ENCODE measurements at places on chromosomes 5 and 9.

DNA sequence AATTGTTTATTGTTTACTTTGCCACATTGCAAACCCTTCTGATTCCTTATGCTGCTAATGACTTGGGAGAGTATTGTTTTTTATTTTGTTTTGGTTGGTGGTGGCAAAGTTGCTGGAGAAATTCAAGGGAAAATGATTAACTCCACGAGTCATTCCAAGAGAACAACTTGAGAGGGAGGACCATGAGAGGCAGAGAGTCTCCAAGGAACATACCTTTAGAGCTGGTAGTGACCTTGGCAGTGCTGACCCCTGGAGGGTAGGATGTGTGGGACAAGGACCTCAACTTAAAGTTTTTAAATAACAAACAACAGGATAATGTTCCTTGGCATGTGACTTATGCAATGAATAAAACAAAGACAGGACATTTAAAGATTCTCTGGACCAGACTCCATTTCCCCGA, 139.7 kb downstream of the LRRC70 start:
- DNase-seq: no peak

DNA sequence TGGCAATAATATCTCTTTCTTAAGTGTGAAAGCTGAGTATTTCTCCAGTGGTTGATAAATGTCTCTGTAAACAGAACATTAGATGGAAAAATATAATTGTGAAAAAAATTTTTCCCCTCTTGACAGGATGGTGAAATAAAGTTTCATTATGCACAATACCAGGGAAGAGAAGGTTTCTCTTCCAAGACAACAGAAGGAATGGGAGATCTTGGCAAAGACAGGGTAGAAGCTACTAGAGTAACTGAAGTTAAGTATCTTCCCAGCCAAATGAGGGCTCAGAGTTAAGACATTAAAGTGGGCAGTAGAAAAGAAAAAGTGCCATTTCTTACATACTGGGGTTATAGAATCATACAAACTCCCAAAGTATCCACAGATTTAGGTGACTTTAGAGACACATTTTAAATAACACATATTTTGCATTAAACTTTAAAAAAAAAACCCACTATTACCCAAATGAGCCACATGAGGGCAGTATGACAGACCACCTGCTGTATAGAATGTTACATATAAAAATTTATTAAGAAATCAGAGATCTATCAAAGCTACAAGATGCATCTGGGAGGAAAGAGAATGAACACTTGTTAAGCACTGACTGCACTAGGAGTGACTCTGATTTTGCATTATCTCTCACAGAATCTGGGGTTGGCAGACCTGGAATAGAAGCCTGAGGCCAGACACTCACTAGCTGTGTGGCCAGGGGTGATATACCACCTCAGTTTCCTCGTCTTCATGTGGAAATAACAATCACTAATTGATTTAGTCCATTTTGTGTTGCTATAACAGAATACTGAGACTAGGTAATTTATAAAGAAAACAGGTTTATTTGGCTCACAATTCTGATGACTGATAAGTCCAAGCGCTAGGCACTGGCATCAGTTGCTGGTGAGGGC, 98.5 kb downstream of the ARSB start:
- no peak for DNase-seq

- DNase-seq: no peak
These were observed 1944.6 kb upstream of the WWC1 start for GRCh38 chr5:166346726-166347374.

GRCh38 chr5:863244-863805, 12.5 kb upstream of the ZDHHC11 start:
- no peak for DNase-seq

GRCh38 chr9:118624608-118625007, 744.6 kb downstream of the BRINP1 start:
- no peak for DNase-seq

DNA sequence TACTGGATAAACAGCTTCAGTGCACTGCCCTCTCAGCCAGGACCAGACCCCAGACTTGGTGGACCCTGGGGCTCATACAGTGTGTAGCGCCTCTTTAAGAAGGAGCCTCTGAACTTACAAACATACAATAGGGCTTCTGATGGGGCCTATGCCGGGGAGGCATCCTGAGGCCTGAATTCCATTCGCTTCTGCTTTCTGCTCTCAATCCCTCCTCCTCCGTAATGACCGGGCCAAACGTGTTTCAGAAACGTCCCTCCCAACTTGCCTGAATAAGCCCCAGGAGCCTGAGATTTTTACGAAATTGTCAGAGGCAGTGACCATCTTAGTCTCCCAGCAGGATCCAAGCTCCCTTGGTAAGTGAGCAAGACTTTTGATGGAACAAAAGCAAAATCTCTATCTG, 128.1 kb upstream of the BOD1 start:
- no peak for DNase-seq
